ENCODE measurements at places on chromosomes 11 and 22.

DNA sequence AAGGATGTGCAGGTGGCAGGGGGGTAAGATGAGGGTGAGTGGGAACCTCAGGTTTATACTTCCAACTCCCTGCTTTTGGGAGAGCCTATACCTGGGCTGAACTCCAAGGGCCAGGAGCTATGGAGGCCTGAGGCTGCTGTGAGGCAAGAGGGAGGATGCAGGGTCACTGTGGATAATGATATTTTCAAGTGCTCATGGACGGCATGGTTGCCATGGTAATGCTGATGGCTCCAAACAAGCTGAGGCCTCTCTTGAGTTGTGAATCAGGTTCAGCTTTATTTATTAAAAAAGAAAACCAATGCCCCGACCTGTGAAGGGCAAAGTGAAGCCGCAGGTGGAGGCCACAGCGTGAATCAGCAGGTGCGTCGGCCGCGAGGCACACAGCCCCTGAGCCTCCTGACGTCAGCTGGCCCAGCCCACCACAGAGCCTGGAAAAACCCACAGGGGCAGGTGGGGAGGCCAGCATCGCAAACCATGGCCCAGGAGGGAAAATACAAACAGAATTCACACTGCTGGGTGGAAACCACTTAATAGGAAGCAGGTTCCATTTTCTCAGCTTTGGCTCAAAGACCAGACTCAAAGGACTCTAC is 17.4 kb upstream of the CREB3L1 start:
- no peak for DNase-seq

DNA sequence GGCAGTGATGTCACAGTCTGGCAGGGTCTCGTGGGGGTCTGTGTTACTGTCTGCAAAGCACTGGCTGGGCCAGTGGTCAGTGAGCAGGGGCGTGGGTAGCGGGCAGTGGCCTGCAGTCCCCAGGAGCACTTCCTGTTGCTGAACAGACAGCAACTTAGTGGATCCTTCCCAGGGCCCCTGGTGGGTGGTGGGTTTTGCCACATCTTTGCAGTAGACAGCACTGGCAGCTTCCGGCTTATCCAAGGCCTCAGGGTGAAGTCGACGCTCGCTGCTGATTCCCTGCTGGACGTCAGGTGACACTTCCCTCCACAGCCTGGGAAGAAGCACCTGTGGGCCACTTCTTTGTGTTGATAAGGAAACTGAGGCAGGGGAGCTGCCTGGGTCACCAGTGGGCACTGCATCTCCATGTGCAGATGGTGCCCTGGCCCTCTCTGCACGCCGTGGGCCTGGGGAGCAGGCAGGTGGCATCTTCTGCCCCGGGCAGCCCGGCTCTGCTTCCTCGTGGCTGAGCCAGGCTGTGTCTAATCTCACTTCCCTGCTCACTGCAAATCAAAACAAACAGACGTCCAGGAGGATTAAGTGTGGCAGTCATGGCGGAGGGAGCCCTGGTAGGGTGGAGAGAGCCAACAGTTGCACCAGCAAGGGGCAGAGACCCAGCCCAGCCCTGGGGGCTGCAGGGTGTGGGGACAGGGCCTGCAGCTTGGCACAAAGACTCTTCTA is 79.8 kb downstream of the KCNQ1 start:
- DNase-seq = no peak

- no peak for DNase-seq
Observed at GRCh38 chr11:95156916-95157541, 67.4 kb downstream of the ENDOD1 start.

- DNase-seq = no peak
Observed at GRCh38 chr11:1081601-1082311, 7.1 kb downstream of the MUC2 start.

DNA sequence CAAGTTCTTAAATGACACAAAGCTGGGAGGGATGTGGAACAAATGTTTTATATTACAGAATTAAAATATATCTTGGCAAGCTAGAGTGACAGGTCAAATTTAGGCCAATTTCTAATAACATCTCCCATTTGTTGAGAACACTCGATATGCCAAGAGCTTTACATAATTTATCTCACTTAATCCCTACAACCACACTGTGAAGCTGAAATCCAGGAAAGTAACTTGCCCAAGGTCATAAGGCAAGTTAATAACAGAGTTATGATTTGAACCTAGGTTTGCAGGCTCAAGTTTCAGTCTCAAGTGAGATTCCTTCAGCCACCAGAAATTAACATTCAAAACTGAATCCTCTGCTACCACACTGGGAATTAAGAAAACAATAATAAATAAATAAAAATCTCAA is 38.3 kb downstream of the RAB30 start:
- no peak for DNase-seq

DNA sequence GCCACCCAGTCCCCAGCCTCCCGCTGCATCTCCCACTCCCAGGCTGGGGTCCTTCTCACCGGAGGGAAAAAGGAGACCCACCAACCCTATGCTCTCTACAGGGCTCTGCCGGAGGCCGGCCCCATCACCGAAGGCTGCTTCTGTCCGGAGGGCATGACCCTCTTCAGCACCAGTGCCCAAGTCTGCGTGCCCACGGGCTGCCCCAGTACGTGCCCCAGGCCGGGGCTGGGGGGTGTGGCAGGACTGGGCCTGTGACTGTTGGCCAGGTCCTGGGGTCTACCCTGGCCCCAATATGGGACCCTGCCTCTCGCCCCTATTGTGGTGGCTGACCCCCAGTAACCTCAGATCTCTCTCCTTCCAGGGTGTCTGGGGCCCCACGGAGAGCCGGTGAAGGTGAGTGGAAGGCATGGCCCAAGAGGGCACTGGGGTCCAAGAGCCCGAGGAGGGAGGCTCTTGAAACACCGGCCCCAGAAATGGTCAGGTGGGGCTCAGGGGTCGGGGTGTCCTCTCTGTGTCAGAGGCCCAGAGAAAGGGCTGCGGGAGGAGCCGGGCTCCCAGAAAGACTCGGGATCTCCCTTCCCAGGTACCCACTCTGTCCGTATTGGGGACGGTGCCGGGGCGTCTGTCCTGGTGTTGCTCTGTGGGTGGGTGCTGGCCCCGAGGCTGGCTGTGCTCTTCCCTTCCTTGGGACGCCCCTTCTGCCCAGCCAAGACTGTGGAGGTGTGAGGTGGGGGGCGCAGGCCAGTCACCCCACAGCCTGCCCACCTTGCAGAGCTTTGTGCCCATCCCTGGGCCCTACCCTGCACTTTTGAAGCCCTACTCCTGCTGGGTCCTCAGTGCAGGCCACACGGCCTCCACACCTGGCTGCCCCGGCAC is 26.1 kb upstream of the MUC5B start:
- no peak for DNase-seq

- no peak for DNase-seq
Observed at GRCh38 chr22:37802310-37803194, 5.2 kb upstream of the GCAT start.

- DNase-seq = no peak
Observed at GRCh38 chr22:47600791-47601625, 838.6 kb downstream of the TBC1D22A start.

DNA sequence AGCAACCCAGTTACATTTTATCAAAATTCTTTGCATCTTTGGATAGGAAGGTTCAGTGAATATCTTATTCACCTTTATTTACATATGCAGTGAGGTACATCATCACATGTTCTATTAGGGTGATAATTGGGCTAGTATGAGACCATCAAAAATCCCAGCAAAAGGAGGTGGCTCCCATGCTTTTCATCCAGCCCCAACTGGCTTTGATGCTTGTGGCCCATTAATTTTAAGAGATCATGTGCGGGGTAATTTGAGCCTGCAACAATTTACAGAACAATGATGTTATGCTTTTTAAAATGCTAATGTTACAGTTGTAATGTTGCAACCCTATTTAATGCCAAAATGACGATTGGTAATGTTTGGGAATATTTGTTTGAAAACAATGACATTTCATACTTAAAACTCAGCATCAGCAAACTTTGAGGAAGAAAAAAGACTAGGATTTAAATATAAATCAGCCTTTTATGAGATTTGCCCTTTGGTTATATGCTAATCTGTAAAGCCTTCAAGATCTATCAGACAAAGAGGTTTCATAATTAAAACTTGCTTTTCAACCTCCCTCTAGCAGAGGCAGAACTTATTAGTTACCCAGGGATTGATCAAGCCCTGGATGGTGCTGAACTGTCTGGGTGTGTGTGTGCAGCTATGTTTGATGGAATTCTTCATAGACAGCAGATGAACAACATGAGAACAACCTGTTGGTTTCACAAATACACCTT is 183.5 kb upstream of the SORL1-AS1 start:
- no peak for DNase-seq

DNA sequence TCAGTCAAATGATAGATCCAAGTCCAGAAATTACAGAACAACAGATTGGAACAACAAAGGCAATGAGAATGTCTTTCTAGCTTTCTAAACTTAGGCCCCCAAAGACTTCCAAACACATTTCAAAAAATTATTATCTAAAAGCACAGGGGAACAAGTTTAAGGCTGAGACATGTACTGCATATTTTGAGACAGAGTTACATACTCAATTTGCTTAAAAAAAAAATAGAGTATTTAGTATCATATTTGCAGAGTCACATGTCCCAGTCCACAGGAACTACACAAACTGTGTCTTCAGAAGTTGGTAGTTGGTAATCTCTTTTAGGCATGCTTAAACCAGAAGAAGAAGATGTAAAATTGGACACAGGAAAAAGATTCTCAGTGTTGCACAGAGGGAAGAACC is 127.2 kb downstream of the MAML2 start:
- no peak for DNase-seq

GRCh38 chr11:33689501-33689900 is 11.1 kb downstream of the C11orf91 start:
- no peak for DNase-seq

DNA sequence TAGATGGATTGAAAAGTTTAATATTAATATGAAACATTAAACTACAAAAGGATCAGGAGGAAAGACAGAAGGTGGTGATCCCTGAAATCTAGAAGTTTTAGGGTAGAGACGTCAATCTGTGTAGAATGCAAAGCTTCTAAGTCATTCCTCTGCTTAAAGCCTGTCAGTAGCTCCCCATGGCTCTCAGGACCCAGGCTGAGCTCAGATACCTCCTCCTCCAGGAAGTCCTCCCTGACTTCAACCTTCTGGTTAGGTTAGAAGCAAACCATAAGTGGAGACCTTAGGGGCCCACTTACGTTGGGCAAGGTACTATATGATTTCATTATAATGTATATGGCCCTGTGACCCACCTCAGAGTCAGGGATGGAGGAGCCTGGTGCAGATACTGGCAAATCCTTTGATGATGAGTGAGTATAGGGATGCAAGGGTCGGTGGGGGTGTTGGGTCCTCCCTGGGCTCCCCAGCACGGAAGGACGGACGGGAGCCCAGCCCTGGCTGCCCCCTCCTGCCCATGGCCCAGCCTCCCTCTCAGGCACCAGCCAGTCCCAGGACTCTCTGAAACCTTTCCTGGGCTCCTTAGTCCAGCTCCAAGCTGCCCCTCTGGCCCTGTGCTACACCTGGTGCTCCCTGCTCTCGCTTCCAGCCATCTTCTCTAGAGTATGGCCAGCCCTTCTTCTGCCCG is 3.2 kb upstream of the PPP6R3 start:
- DNase-seq = no peak

DNA sequence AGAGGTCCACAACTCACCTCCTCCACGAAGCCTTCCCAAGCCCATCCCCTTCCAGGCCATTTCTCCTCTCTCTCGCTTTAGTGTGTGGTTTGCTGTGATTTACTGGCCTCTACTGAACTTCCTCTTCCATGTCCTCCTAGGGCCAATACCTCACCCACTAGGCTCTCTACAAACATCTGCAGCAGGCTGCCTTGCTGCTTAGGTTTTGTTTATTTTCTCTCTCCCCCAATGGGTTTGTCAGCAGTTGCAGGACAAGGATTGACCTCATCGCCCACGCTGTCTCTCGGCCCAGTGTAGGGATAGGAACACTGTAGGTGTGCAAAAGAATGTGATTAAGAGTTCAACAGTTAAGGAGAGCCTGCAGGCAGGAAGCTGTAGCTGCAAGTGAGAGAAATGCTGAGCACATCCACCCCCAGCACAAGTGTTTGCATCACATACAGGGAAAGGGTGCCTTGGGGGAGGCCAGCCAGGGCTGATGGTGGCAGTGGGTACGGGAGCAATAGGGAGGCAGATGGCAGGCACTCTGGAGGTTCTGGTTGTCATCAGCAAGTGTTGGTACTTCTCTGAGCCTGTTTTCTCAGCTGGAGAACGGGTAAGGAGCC is 1.4 kb downstream of the PC start:
- DNase-seq = no peak

DNA sequence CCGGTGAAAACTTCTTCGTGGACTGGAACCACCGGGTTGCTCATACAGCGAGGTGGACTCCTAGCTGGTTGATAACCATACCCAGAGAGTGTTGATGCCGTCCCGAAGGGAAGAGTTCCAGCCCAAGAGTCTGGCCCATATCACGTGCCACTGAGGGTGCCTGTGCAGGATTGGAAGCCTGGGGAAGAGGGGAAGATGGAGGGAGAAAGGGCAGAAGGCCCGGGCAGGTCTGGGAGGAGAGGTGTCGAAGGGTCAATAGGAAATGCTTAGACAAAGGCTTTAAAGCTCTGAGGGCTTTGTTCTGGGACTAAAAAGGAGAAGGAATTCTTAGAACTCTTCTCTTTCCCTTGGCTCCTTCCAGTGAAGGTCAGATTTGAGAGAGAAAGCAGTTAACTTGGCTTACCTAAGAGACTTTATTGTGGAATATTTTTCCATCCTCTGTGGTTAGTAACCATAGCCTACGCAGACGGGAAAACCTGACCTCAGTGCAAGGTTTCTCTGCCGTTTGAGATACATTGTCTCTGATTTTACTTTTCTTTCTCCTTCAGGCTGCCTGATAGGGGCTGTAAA is 70.5 kb downstream of the JAM3 start:
- no peak for DNase-seq

DNA sequence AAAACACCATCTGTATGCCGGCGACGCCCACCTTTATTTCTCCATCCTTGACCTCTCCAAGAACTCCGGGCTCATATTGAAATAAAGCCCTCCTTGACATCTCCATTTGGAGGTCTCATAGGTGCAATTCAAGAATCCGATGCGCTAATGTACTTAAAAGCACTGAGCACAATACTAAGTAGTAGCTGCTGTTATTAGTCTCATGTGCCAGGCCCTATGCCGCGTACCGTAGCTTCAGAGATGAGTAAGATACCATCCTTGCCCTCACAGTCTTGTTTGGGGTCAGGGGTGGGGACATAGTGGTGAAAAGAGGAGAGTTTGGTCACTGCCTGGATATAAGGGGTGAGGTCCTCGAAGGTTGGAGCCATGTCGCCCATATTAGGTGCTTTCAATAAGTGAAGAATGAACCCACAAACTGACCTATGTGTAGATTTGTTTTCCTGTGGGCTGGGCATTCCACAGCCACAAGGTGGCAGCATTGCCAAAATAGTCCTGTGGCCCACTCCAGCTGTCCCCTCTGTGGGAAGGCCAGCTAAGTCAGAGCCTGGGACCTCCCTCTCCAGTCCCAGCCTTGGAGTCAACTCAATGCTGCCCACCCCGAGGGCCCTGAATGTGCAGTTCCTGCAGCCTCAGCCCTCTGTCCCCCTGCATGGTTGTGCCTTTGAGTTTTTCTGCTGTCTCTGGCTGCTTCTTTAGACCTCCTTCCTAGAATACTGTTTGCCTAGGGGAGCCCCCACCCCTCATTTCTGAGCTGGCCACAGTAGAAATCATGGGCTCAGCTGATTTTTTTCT is 6.5 kb downstream of the DCPS start:
- DNase-seq = no peak
